ENCODE measurements at places on chromosomes 4 and X.

DNA sequence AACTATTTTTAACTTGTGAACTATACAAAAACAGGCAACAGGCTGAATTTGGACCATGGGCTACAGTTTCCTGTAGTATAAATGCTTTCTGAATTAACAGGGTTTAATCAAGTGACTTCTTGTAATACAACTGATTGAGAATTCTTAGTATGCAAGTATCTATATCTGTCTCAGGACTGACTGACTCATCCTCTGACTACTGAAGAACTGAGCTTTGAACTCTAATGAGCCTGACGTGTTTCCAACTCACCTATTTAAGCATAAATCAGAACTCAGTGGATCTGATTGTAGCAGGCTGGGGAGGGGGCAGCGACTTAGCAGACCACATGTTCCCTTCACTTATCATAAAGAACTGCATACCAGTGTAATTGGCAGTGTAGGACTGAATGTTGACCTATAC, 7.8 kb downstream of the SPATA4 start:
- DNase-seq = no peak

DNA sequence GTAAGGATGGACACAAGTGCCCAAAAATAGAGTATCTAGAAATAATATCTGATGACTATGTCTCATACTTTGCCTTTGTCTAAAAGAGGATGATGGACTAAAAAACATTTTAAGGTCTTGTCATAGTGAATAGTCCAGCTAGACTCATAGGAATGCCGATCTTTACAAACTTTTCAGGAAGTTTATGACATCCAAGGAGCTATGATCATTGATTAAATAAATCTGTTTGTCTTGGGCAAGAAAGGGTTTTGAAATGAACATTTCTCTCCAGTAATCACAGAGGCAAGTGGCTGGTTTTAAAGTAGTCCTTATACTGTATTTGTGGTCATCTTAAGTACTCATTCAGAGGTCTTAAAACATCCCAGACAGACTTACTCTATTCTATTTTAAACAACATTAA, 109.8 kb downstream of the MAPK10 start:
- DNase-seq = no peak

- no peak for DNase-seq
These were observed 954.4 kb downstream of the FAT4 start for GRCh38 chr4:126269106-126269505.

- DNase-seq = no peak
These were observed 9.8 kb downstream of the AADAT start for GRCh38 chr4:170079981-170080380.

DNA sequence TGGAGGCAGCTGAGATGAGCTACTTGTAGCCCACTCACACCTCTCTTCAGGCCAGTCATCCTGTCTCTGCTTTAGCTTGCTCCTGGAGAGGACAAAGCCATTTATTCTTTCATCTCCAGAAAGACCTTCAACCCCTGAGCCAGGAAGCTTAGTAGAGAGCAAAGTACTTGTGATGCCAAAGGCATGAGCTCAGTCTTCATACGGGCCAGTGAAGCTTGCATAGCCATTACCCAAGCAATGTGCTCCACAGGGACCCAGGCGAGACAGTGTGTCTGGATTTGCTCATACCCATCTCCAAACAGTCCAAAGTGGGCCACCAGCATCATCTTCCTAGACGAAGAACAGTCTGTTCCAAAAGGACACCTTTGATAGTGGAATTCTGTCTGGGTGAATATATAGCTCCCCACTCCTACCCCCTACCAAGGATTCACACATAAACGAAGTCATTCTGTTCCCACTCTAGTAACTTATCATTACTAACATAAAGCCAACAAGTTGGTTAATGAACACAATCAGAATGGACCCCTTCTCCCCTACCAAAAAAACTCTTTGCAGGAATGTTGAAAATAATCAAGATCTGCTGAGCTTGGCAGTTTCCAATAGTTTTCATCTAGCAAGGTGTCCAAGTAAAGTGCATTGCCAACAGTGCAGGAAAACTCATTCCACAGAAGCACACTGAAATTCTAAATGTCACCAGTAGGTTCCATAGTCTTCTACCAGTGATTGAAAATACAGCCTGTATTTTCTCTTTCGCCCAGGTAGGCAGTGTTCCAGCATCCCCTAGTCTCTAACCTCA, 6.7 kb downstream of the TNMD start:
- DNase-seq = no peak

DNA sequence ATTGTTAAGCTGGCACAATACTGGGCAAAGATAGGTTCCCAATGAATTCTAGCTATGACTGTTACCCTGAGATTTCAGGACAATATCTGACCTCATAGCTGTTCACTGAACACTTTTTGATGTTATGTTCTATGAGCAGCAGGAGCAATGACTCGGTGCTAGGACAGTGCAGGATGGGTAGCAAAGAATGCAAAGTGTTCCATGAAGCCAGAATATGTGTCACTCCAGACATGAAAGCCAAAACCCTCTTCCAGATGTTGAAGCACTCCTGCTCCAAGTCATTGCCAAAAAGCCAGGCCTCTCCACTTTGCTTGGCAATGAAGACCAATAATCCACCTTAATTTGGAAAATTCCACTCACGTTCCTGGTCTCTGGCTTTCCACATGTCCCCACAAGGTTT, 300.9 kb upstream of the CPEB2 start:
- no peak for DNase-seq

DNA sequence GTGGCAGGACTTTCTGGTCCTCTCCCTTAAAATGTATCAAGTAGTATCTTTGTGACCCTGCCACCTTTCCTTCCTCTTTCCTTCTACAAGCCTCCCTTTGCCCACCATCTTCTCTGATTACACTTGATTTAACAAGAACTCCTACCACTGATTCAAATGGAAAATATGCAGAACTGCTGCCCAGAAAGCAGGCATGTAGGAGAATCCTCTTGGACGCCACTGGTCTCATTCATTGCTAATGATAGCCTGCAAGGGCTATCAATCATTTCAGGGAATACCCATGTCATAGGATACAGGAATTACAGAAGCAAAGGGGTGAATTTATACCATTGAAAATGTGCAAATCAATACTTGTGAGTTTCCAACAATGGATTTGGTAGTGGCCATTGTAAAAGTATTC, 294.6 kb upstream of the NRK start:
- DNase-seq = no peak

- DNase-seq = no peak
These were observed 314.3 kb upstream of the CLNK start for GRCh38 chr4:10998846-10999245.

- no peak for DNase-seq
These were observed 295.1 kb upstream of the TEX13A start for GRCh38 chrX:105515561-105515960.

GRCh38 chr4:128289523-128290158, 2.0 kb upstream of the PGRMC2 start:
- DNase-seq = no peak

DNA sequence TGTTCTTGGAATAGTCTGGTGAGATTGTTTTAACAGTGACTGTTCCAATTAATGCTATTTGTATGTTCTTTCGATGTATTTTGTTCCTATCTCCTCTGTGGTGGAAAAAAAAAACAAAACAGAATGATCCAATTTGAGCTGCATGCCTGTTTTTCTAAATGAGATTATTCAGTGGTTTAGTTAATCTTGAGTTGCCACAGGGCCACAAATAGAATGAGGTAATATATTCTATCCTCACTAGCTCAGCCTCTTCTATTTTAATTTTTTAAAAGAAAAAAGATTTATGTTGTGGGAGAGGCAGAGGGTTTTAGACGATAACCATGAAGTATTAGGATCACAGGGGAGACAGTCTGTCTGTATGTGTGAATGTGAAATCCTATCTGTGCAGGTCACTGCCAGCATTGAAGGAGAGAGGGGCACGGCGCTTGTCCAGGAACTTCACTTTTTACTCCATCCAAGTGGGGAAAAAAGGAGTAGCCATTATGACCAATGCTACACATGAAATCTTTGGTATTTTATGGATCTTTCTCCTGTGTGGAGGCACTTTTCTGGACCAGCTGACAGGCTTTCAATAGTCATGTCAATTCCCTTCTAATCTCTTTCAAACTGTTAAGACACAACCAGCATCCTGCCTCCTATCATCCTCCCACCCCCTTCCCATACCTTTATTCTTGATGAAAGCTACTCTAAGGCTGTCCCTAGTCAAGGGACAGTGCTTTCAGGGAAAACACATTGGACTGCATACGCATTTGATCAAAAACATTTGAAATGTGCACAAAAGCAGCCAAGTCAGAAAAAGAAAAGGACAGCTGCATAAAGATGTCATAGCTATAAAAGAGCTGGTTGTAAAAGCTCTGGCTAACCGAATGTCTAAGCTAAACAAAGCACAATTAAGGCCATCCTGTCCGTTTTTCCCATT, 1063.8 kb upstream of the INTU start:
- no peak for DNase-seq

DNA sequence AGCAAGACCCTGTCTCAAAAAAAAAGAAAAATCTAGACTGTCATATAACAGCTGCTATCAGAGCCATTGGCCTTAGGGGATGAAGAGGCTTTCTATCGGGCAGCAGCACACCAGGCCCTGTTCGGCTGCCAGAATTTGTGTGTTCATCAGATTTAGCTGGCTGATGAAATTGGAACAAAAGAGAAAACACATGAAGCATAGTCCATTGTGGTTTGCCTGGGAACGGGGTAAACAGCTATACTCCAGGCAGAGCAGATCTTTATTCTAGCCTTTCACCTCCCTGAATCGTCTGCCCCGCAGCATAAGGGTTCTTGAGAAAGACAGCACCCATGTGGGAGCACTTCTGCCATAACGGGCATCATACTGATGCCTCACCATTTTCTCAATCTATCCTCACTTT, 11.6 kb downstream of the TKTL1 start:
- no peak for DNase-seq

All from activated CD8-positive, alpha-beta memory T cell treated with anti-CD3 and anti-CD28 coated beads for 4 hours (primary cell).